ENCODE measurements at places on chromosomes 16 and 17.

- no peak for DNase-seq
These were observed 4.9 kb upstream of the IL32 start for GRCh38 chr16:3060339-3061127.

DNA sequence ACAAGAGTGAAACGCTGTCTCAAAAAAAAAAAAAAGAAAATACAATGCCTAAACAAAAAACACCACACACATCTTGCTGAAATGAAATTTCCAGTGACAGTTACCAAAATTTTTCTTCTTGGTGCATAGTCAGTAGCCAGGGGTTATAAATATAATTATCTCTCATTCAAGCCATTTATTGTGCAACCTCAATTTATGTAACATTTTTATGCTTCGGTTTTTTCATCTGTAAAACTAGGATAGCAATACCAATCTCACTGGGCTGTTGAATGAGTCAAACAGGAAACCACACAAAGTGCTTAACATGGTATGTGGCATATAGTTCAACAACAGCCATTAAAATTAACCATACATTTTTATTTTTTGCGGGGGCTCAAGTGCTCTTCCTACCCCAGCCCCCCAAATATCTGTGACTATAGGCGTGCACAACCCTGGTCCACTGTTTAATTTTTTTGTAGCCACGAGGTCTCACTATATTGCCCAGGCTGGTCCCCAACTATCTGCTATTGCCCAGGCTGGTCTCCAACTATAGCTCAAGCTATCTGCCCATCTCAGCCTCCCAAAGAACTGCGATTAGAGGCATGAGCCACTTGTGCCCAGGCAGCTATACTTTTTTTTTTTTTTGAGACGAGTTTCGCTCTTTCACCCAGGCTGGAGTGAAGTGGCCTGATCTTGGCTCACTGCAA, 2.6 kb downstream of the COG4 start:
- no peak for DNase-seq

- DNase-seq: no peak
These were observed 5.9 kb downstream of the TRPV1 start for GRCh38 chr17:3603119-3603869.

- DNase-seq: no peak
These were observed 20.5 kb upstream of the SDR42E2 start for GRCh38 chr16:22141767-22142166.

- DNase-seq: no peak
These were observed 21.0 kb upstream of the MTMR4 start for GRCh38 chr17:58535431-58535830.

GRCh38 chr17:55479903-55480302, 31.3 kb downstream of the SMIM36 start:
- no peak for DNase-seq

GRCh38 chr17:61717352-61717751, 126.3 kb upstream of the NACA2 start:
- DNase-seq: no peak

Data from stimulated activated CD8-positive, alpha-beta memory T cell treated with anti-CD3 and anti-CD28 coated beads, Interleukin-15, amount 100 ng/mL, for 4 hours (primary cell).